DMS153 (cell line): ENCODE measurements at places on chromosomes 11 and 22.

DNA sequence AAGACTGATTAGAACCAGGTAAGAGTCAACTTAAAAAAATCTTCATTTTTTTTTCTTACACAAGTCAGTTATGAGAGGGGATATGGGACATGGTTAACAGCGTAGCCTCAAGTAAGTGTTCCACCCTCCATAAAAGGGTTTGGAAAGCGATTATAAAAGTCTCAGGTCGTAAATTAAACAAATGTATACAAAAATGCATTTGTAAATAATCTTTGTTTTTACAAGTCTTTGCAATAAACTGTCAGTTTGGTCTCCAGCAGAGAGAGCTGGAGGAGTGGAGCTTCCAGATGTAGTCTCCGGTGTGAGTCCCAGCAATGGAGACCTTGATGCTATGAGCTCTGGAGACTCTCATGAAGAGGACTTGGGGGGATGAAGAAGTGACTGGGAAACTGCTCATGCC is 99.8 kb upstream of the TP53AIP1 start:
- no peak for DNase-seq

- no peak for DNase-seq
Measured at GRCh38 chr11:76700177-76701100, 29.9 kb upstream of the LRRC32 start.

DNA sequence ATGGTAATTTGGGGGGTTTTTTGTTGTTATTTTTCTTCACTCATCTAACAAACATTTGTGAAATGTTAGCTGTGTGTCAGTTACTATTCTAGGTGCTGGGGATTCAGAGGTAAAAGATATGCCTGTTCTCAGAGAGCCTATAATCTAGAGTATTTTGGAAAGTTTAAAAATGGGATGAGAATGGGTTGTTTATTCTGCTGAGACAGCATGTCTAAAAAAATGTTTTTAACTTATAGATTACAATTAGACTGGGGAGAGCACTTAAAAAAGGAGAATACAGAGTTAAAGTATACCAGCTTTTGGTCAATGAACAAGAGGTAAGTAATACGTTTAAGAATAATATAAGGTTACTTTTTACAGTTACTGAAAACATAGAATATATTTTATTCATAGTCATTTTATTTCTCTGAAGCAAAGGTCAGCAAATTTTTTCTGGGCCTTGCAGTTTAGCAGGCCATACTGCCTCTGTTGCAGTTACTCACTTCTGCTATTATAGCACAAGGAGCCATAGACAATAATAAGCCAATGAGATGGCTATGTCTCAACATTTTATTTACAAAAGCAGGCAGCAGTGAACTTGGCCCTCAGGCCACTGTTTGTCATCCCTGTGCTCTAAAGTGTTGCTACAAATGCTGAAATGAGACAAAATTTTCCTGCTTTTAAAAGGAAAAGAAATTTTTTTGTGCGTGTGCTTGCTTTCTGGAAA is 60.0 kb downstream of the DKK3 start:
- no peak for DNase-seq

DNA sequence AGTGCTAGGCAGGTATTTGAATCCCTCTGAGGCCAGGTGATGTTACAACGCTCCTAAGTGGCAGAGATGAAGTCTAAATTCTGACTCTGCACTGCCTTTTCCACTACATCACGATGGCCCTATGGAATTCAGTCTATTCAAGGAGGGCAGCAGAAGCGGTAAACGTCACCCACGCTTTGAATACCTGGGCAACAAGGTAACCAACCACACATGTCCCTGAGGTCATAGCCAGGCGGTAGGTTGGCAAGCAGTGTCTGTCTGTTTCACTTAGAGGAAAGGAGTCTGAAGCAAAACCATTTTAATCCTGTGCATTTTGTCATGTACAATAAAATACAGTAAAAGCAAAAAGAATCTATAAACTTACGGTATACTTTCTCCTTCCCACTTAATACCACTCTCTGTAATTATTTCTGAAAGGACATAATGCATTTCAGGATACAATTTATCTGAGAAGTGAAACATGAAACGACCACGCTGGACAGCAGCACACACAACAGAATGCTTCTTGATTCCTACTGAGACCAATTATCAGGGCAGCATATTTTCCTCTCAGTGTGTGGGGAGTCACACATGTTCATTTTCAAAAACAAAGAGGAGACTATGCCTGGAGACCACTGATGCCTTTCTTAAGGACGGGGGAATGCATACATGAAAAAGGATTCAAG is 51.3 kb downstream of the PRDM10 start:
- no peak for DNase-seq

DNA sequence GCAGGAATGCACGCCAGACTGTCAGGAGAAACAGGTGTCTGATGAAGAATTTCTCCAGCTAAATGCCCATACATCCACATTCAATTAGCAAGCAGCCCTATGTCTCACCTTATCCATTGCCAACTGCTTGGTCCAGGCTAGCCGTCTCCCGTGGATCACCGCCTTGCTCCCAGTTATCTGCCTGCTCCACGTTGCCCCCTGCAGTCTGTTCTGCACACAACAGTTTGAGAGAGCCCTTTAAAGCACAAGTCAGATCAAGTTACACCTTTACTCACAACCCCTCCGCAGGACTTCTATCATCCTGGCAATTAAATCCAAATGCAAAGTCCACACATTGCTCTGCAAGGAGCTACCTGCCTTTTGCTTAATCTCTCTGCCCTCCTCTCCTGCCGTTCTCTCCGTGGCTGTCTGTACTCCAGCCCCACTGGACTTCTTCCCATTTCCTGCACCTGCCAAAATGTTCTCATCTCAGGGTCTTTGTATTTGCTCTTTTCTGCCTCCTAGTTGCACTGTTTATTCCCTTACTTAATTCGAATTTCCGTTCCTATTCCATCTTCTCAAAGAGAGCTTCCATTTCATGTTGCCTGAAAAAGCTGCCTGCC is 185.3 kb upstream of the LARGE1 start:
- DNase-seq, result peak; percentile 48

- DNase-seq, result no peak
Measured at GRCh38 chr11:96052921-96053651, 129.2 kb upstream of the MTMR2 start.

- DNase-seq, result no peak
Measured at GRCh38 chr11:117679461-117679860, 117.6 kb downstream of the DSCAML1 start.

GRCh38 chr22:28594797-28595462 is 84.7 kb downstream of the TTC28 start:
- DNase-seq, result peak; percentile 66

- DNase-seq, result no peak
Measured at GRCh38 chr11:115178705-115179104, 325.5 kb downstream of the CADM1 start.

GRCh38 chr11:116311206-116311605 is 461.6 kb downstream of the BUD13 start:
- peak; percentile 86 for DNase-seq

- DNase-seq, result no peak
Measured at GRCh38 chr11:58609723-58610122, 12.7 kb upstream of the CNTF start.
